ENCODE measurements at places on chromosomes 13 and 19.

DNA sequence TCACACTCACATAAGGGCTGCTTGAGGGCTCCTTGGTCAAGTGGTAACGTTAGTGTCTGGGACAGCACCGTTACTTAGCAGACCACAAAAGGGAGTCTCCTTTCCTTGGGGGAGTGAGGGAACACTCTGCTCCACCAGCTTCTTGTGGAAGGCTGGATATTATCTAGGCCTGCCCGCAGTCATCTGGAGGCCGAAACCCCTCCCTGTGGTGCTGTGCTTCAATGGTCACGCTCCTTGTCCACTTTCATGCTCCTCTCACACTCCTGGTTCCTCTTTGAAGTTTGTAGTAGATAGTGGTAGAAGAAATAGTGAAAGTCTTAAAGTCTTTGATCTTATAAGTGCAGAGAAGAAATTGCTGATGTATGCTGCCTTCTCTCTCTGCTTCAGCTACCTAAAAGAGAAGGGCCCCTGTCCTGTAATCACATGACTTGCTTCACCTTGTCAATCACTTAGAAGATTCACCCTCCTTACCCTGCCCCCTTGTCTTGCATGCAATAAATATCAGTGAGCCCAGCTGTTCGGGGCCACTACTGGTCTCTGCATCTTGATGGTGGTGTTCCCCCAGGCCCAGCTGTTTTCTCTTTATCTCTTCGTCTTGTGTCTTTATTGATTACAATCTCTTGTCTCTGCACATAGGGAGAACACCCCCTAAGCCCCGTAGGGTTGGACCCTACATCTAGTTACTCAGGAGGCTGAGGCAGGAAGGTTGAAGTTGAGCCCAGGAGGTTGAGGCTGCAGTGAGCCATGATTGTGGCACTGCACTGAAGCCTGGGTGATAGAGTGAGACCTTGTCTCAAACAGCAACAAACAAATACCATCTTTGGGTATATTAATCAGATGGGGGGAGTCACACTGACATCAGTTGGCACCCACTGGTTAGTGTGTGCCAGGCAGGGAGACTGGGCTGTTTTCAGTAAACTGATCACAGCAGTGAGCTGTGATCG is 11.6 kb upstream of the MZF1 start:
- no peak for DNase-seq

DNA sequence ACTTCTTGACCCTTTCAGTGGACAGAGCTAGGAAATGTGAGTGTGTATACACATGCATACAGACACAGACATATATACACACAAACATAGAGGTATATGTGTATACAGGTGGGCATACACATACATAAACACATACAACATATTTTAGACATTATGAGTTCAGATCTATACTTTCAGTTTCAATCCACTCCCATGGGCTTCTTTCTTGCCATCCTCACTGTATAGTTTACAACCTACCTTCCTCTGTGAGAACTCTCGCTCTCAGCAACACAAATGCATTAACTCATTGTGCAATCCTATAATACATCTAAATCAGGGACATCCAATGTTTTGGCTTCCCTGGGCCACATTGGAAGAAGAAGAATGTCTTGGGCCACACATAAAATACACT is 21.2 kb upstream of the SCEL start:
- DNase-seq = no peak

DNA sequence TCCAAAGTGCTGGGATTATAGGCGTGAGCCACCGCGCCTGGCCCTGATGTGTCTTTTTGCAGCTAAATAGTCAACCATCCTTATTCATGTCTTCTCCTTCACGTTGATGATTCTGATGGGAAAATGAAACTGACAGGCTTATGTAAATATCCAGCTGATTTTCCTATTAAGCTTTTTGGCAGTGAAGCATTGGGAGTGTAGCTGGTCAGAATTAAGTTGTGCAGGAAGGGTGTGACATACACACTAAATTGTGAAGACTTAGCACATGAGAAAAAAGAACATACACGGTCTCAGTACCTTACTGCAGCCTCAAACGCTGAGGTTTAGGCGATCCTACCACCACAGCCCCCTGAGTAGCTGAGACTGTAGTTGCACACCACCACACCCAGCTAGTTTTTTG is 50.5 kb upstream of the USE1 start:
- DNase-seq = no peak

DNA sequence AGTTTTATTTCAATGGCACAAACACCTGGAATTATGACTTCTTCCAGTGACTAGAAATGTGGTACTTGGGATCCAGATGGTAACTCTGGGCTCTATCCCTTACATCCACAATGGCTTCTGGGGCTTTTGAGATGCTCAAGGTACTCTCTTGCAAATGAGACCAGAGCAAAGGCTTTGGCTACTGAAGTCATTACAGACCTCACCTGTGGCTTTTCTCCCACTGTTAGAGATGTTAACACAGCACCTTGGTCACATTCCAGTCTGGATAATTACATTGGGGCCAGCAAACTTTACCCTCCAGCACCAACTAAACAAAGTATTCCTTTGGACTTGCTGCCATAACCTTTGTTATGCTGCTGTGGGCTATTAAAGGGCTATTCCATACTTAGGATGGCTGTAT is 6.1 kb downstream of the ENOX1 start:
- no peak for DNase-seq

DNA sequence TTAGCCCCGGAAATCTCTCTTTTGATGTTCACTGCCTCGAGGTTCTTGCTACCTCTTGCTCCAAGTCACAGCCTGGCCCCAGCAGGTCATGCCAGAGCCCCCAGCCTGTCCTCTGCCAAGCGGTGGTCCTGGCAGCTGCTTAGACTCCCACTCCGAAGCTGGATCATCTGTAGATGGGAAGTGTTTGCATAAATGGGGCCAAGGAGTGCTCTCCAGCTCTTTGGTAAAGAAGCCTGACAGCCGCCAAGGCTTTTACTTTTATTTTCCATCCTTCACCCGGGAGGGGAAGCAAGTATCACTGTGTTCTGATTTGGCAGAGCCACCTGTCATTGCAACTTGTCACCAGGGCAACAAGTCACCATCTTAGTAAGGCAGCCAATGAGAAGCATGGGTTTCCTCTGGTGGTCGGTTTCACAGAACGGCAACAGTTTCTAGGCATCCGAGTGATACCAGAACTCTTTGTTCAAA is 10.6 kb upstream of the RETN start:
- DNase-seq = peak; percentile 66

DNA sequence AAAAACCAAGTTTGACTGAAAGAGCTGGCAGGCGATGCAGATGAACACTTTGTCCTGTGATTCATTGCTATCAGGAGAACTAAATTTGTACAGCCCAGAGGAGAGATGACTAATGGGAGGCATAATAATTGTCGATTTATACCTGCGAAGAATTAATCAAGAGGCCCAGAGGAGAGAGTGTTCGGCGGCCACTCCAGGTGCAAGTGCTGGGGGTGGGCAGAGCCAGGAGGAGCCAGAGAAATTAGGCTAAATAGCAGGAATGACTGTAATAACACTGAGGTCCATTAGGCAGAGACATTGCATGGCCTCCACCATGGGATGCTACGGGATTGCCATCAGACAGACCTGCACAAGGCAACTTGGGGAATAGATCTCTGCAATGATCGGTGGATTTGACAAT is 107.7 kb upstream of the UQCRFS1 start:
- DNase-seq = no peak

DNA sequence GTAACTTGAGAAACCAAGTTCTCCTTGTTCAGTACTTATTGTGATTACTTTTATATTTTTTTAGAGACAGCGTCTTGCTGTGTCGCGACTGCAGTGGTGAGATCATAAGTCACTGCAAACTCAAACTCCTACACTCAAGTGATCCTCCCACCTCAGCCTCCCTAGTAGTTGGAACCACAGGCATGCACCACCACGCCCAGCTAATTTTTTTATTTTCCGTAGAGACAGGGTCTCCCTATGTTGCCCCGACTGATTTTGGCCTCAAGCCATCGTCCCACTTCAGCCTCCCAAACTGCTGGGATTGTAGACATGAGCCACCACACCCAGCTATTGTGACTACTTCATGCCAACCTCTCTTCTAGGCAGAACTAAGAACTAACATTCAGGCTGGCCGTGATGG is 8.3 kb downstream of the C19orf53 start:
- DNase-seq = no peak

- no peak for DNase-seq
These were observed 24.8 kb upstream of the TMEM255B start for GRCh38 chr13:113734099-113734825.

DNA sequence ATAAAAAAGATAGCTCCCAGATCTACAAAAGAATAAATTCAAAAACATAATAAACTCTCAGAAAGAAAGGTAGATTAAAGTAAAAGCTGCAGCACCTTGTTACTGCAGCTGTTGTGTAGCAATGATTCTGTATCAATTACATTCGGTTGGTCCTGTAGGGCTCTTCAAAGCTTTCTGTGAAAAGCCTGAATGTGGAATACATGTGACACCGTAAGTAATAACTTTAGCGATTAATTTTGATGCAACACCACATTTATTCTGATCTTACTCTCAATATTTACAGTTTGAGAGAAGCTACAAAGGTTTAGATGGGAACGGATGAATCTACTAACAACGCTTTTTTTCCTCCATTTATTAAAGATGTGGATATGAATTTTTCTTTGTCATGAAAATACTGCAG is 279.2 kb downstream of the DACH1 start:
- DNase-seq = no peak

- DNase-seq = peak; percentile 49
These were observed 9.3 kb upstream of the CPAMD8 start for GRCh38 chr19:17035842-17036424.

GRCh38 chr19:4556597-4557127 is 2.8 kb downstream of the SEMA6B start:
- DNase-seq = peak; percentile 39
